ENCODE measurements at places on chromosomes 3 and 15.

- peak; percentile 90 for DNase-seq
These were observed 48.8 kb downstream of the STARD5 start for GRCh38 chr15:81274931-81275707.

- DNase-seq, result no peak
These were observed 21.1 kb upstream of the GBE1 start for GRCh38 chr3:81782585-81782984.

DNA sequence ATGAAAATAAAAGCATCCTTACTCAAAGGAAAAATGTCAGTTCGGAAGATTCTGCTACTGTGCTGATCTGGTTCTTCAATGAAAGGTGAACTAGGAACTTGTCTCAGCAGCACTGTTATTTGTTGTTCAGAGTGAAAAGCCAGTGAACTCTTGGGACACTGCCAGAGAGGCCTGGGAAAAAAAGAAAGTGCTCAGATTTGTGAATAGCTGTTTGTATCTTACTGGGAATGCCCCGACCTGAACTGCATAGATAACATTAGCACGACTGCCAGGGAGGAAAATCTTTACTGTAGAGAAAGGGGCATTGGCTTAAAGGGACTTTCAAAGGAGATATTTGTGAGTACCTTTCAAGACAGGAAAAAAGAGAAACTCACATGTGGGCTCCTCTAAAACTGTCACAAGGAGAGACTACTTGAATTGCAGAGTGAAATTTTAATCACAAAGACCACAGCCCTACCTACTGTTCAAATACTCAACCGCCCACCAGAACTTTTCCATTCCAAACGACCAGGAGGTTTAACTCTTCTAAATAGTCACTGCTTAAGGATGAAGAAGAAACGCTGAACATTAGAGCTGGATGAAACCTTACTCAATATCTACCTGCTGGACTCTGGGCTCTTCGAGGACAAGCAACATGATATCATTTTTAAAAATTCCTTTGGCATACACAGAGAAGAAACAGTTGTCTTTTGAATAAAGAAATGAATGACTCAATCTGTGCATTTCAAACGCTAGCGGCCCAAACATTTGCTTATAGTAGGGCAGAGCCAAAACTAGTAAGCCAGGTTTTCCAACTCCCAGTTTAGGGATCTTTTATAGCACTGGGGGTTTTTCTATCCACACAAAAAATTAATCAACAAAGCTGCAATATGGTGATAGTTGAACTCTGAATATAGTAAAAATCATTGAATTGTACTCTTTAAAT lies 13.4 kb downstream of the TAMM41 start:
- DNase-seq, result no peak

- DNase-seq, result no peak
These were observed 22.3 kb upstream of the P2RY13 start for GRCh38 chr3:151351648-151352047.
